ENCODE measurements at places on chromosomes 16 and 17.

- DNase-seq, result no peak
These were observed 38.3 kb upstream of the AKAP1 start for GRCh38 chr17:57046749-57047148.

DNA sequence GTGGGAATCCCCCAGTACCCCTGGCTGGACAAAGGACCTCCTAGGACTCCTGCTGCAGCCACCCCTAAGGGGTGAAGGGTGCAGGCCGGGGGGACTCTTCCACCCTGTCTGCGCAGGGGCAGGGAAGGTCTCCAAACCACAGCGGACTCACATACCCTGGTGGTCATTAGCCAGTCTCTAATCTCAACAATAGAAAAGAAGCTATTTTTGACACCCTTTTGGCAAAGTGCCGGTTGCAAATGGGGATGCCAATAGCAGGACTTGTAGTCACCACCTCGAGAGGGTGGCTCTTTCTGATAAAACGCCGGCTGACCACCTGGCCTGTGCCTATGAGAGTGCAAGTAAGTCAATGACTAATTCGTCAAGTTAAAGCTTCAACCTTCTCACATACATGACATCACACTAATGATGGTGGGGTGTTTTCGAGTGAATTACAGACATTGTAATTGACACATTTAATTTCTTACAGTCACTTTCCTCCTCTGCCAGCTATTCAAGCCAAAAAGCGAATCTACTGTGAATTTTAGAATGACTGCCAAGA is 23.1 kb upstream of the DNAH17 start:
- no peak for DNase-seq

GRCh38 chr17:31171701-31172100 is 76.9 kb downstream of the NF1 start:
- no peak for DNase-seq

DNA sequence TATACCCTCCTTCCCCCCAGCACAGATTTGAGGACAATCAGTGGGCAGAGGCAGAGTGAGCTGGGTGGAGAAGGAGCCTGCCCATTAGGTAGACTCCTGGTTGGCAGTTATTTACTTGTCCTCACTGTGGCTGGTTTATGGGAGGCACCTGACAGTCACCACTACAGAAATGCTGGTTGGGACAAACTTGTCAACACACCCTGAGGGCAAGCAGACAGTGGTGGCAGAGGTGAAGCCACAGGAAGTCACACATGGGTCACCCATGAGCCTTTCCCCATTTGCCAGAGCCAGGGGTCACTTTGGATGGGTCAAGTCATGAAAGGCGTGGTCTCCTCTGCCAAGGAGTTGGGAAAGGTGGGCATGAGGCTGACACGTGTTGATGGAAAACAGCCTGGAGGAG is 6.4 kb downstream of the SCNN1G start:
- DNase-seq, result no peak

DNA sequence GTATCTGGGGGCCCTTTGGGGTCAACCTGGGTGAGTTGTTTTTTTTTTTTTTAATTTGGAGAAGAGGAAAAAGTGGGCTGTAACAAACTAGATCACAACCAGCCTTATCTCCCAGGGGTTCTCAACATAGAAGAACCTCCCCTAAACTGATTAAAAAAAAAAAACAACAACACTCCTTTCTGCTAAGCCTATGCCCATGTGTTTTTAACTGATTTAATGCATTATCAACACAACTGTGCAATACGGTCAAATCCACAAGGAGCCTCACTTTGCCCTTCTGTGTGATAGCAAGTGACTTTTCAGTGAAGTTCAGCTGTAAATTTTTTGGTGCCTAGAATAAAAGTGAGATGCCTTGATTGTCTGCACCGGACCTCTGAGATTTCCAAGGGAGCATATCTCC is 646 bp downstream of the MYH11 start:
- DNase-seq, result no peak

DNA sequence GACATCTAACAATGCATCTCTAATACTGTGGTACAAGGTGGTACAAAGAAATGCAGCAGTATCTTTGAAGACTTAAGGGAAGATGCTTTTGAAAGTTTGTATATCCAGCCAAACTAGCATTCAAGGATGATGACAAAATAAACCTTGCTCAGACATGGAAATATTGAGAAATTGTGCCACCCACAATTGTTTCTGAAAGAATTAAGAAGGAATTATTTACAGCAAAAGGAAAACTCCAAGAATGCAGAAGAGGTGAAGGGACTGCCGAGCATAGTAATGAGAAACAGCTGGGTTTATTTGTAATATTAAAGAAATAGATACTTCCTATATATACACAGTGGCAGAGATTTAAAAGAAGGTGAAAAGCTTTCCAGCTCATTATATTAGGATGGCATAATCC is 29.5 kb downstream of the PMFBP1 start:
- DNase-seq, result no peak
